ENCODE measurements at places on chromosomes 6 and 20.

- DNase-seq, result no peak
Observed at GRCh38 chr6:141361559-141361958, 771.2 kb upstream of the GJE1 start.

GRCh38 chr6:170258407-170258806 is 32.5 kb downstream of the DLL1 start:
- DNase-seq, result no peak

DNA sequence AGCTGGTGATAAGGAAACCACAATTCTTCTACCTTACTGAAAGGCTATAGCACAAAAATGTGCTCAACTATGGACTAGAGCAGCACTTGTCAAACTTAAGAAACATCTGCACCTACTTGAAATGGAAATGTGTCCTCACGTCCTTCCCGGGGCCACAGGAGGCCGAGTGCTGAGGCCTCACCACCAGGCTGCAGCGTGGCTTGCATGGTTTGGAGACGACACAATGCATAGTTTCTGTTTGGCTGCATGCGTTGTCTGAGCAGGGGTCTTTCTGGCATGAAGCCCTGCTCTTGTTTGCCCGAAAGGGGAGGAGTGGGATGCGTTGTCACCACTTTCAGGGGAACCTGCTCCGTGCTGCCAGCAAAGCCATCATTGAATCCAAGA is 228.8 kb downstream of the TTLL2 start:
- no peak for DNase-seq

DNA sequence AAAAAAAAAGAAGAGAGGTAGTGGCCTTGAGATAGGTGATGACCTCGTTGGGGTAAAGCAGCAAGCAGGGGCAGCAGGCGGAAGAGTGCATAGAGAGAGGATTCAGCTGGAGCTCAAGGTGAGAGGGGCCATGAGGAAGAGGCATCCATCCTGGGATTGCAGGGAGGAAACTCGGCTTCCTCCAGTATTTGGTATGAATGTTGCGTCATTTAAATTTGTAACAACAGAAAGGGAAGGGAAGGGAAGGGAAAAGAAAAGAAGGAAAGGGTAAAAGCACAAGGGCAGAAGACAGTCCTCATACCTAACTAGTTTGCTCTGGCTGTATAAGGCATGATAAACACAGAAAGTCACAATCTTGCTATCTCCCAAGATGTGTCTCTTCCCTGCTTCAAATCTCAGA is 39.9 kb upstream of the MYB start:
- no peak for DNase-seq

DNA sequence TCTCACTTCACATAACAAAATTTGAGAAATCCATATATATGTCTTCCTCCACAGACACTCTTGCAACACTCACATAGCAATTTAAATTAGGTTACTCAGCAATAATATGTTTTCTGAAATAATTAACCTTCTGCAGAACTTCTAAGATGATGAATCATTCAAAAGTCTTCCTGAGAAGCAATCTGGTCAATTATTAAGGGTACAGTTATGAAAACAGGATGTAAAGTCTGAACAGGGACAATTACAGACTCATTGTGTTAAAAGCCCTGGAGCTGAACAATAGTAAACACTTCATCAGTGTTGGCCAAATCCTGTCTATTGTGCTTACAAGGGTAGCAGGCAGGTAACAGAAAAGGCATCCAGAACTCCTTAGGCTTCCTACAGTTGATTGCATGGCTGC is 75.4 kb downstream of the FILIP1 start:
- DNase-seq, result no peak

DNA sequence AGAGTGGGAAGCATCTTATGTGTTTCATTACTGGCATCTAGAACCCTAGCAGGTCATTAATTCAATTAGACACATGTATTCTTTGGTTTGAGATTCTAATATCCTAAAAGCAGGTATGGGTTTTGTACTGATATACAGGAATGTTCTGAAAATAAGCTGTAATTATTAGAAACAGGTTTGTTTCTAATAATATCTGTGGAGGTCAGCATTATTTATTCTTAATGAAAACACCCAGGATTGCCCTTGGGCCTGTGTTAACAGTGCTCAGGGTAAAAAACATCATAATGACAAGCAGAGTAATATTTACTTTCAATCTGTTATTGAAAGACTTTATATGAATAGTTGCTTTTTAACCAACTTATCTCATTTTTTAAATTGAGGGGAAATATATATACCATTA is 8.0 kb upstream of the TULP4 start:
- DNase-seq, result no peak

- peak; percentile 32 for DNase-seq
Observed at GRCh38 chr6:144266091-144266649, 19.0 kb upstream of the UTRN start.

GRCh38 chr6:48990739-48991138 is 472.3 kb downstream of the MMUT start:
- no peak for DNase-seq

- DNase-seq, result no peak
Observed at GRCh38 chr20:14543040-14543439, 205.6 kb upstream of the FLRT3 start.
